ENCODE measurements at places on chromosomes 13 and 19.

DNA sequence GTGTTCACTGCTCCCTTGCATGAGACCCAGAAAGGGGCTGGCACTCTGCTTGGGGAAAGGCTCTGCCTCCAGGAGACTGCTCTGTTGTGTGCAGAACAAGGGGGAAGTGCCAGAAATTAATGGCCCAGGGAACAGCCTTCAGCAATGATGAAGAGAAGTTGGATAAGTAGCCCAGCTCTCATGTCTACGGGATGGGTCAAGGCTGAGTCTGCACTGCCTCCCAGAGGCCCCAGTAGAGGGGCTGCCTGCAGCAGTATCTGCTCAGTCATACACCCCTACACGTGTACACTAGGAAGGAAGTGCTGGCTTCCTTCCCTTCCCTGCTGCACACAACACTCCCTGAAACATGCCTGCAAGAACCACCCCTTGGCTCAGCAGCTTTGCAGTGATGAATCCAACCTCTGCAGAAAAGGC is 54.6 kb upstream of the URI1 start:
- DNase-seq, result no peak

DNA sequence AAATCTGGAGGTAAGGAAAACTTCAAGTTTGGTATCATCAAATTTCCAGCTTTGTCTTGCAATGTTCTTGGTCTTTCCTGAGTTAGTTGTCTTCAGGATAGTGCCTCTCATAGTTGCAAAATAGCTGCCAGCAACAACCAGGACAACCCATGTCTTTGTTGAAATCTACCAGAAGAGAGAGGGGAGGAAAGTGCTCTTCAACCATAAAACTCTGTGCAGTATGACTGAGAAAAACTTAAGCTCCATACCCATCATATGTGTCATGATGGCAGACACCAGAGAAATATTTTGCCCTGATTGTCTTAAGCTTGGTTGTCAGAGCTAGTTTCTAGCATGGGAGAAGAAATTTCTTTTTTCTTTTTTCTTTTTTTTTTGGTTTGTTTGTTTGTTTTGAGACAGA is 103.3 kb downstream of the SPRY2 start:
- DNase-seq, result no peak

GRCh38 chr13:99725644-99726043 is 224.4 kb downstream of the TM9SF2 start:
- DNase-seq, result no peak

DNA sequence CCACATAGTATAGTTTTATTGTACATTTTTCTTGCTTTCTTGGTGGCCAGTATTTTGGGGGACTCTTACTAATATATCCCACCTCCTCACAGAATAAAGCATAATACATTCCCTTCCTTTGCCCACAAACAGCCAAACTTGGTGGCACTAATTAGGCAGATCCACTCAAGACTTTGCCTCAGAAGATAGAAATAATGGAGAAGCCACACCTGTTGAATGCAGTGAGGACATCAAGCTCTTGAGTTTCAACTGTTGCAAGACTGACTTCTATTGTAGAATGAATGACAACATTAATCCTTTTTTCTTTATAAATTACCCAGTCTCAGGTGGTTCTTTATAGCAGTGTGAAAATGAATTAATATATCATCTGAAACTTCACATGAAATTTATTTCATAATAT is 1183.6 kb upstream of the ATXN8OS start:
- DNase-seq, result no peak

DNA sequence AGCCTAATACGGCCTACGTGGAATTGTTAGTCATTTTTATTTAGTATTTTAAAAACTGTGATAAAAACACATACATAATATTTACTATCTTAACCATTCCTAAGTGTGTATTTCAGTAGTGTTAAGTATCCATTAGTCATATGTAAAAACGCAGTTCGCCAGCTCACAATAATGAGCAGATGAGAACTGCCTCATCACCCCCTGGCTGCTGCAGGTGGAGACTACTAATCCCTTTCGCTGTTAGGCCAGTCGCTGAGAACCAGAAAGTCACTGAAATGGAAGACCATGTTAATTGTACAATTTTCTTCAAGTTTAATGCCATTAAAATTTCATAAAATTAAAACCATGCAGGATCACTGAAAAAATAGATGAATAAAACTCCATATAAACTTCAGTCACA is 1.6 kb downstream of the ESD start:
- DNase-seq, result no peak

DNA sequence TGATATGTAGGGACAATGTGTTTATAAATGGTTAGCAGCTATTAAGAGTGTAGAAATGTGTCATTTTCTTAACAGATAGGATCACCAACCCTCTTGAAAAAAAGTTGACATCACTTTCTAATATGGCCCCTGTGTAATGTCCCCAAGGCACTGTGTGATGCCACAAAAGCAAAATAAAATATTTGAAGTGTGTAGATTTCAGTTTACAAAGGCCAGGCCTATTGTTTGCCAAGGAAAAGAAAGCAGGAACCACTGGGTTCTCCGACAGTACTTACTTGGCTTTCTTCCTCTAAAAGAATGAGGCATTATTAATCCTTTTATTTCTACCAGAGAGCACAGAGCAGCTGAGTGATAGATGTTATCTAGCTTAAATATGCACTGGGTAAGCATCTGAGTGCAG is 10.5 kb upstream of the GJA3 start:
- peak; percentile 0 for DNase-seq
